ENCODE measurements at places on chromosomes 4 and X. TPM values are rescaled to one million over a fixed set of nuclear protein-coding genes. Genes with fewer than 3 reads are reported as not detected.

OTC gene
- polyA plus RNA-seq = not detected

- no peak overlapping the region for H3K27ac ChIP-seq
- no peaks in the 10 kb centered on the region for H3K27me3 ChIP-seq
- no peak overlapping the region for H3K4me3 ChIP-seq
- no peaks in the 10 kb centered on the region for H3K4me1 ChIP-seq
Observed at GRCh38 chr4:48673537-48673936, 106.5 kb downstream of the FRYL start.

MECP2 gene
- polyA plus RNA-seq = 7.0 TPM

DNA sequence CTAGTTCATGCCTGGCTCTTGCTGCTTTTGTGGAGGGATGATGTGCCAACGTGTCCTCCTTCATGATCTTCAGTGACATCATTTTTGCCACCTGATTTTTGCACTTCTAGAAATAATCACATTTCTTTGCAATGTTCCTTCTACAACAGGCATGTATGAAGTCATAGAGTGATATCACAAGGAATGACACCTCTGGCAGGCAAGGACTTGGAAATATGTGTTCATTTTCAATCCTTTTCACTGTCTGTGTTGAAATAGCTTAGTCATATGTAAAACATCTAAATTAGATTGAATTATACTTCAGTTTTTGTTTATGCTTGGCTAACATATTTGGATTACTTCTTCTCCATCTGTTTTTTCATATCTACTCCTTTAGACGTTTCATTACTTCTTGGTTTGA, 221.2 kb upstream of the STK26 start:
- peaks cover 10% of the 10 kb centered on the region for H3K27me3 ChIP-seq
- no peak overlapping the region for H3K27ac ChIP-seq
- H3K4me1 ChIP-seq = no peaks in the 10 kb centered on the region
- H3K36me3 ChIP-seq = no peaks in the 10 kb centered on the region
- no peak overlapping the region for H3K4me3 ChIP-seq

CLDN22 gene
- not detected for polyA plus RNA-seq

BEX1 gene
- polyA plus RNA-seq = 170 TPM

DNA sequence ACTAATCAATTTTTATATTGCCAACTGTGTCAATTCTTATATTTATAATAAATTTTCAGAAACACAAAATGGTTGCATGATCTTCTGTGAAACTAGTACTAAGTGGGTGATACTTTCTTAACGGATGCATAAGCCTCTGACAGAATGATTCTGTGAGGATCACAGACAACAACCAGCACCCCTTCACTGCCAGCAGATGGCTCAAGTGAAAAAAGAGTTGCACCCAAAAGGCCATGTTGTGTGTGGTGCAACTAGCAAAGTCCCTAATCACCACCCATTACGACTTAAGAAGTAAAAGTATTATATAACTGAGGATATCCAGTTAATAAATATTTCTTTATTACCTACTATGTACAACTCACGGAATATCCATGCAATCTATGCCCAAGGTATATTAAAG, 334.0 kb downstream of the PCDH19 start:
- H3K4me3 ChIP-seq = no peak overlapping the region
- H3K4me1 ChIP-seq = no peaks in the 10 kb centered on the region
- no peaks in the 10 kb centered on the region for H3K27me3 ChIP-seq

GRCh38 chr4:69536558-69536957, 40.9 kb upstream of the UGT2B4 start:
- H3K36me3 ChIP-seq = no peaks in the 10 kb centered on the region
- no peaks in the 10 kb centered on the region for H3K27me3 ChIP-seq
- H3K27ac ChIP-seq = no peak overlapping the region
- DNase-seq = no peak
- no peaks in the 10 kb centered on the region for H3K4me1 ChIP-seq
- H3K4me3 ChIP-seq = no peak overlapping the region

TIMP1 gene
- 261 TPM for polyA plus RNA-seq

ACE2 gene
- not detected for polyA plus RNA-seq

DNA sequence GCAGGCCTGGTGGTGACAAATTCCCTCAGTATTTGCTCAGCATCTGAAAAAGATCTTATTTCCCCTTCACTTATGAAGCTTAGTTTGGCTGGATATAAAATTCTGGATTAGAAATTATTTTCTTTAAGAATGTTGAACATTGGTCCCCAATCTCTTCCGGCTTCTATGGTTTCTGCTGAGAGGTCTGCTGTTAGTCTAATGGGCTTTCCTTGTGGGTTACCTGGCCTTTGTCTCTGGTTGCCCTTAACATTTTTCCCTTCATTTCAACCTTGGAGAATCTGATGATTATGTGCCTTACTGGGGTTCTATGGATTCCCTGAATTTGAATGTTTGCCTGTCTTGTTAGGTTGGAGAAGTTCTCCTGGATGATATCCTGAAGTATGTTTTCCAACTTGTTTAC, 17.4 kb upstream of the TMPRSS11F start:
- H3K36me3 ChIP-seq = no peaks in the 10 kb centered on the region
- no peaks in the 10 kb centered on the region for H3K27me3 ChIP-seq
- no peaks in the 10 kb centered on the region for H3K4me1 ChIP-seq
- H3K27ac ChIP-seq = no peak overlapping the region
- H3K4me3 ChIP-seq = no peak overlapping the region
- DNase-seq = no peak

- no peak overlapping the region for H3K27ac ChIP-seq
- H3K27me3 ChIP-seq = no peaks in the 10 kb centered on the region
- peak; percentile 38 for DNase-seq
Observed at GRCh38 chrX:38175139-38175538, 45.5 kb downstream of the SRPX start.

GRCh38 chr4:18394656-18395055, 373.1 kb upstream of the LCORL start:
- DNase-seq = no peak
- H3K27ac ChIP-seq = no peak overlapping the region
- H3K4me3 ChIP-seq = no peak overlapping the region
- no peaks in the 10 kb centered on the region for H3K36me3 ChIP-seq

DNA sequence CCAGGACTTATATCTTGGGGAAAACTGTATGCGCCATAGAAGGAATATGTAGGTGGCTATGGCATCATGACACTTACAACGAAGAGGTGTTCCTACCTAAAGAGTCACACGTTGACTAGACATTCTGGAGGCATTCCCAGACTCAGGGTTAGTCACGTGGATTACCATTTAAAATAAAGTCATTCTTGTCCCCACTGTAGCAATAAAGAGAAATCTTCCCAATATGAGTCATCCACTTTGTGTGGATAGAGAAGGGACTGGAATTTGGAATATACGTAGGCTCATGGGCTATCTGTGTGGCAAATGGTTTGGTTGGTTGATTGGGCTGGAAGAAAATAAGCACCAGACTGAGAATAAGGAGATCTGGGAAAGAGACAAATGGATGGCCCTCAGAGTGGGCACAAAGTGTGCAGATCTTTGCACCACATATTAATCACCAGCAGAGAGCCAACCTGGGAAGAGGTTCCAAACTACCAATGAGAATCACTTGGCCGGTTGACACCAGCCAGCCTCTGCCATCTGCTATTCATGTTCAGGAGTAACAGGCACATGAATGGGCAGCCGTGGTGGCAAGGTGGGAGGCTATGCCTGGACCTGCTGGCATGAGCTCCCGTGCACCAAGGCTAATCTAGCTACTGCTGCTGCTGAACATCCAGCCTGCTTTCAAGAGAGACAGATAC, 41.0 kb downstream of the MTNR1A start:
- no peaks in the 10 kb centered on the region for H3K36me3 ChIP-seq
- H3K4me3 ChIP-seq = no peak overlapping the region
- H3K4me1 ChIP-seq = no peaks in the 10 kb centered on the region
- no peaks in the 10 kb centered on the region for H3K27me3 ChIP-seq
- H3K27ac ChIP-seq = no peak overlapping the region

ENOPH1 gene
- polyA plus RNA-seq = 14.9 TPM

DNA sequence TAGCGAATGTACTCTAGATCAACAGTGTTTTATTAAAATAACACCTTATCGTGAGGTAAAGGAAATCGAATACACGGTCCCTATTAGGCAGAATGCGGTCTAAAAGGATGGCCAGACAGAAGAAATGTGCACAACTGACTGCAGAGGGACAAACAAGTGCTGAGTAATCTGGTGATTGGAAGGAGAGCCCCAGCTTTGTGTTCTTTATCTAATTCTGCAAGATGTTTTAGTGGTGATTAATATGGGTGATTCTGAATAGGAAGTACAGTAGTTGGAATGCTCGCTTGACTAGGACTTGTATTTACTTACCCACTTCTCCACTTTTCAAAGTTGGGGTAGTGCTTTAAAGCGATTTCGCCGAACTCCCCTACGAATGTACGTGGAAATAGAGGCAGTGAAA, 1.2 kb downstream of the WDR44 start:
- peak overlapping the region; percentile 87 for H3K27ac ChIP-seq
- DNase-seq = peak; percentile 4
- no peaks in the 10 kb centered on the region for H3K4me1 ChIP-seq
- no peaks in the 10 kb centered on the region for H3K36me3 ChIP-seq
- no peaks in the 10 kb centered on the region for H3K27me3 ChIP-seq

Measured in SK-N-SH (cell line).